HCT116 (cell line): ENCODE measurements at places on chromosomes 1 and 21.

DNA sequence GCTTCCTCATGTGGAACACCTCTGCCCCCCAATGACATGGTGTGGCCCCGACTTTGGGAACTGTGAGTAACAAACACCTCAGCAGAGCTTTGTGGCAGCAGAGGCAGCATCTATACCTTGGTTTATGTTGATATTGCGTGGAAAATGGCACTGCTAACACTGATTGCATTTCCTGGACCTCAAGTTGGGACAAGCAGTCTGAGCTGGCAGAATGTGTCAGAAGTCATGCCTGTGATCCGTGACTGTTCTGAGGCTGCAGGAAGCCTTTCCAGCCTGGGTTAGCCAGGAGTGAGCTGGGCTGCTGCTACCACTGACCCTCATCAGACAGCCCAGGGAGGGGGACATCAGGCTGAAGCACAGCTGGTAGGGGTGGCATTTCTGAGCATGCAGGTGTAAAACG, 268.5 kb downstream of the KCNJ6 start:
- peaks cover 21% of the 10 kb centered on the region for H3K27me3 ChIP-seq
- no peak for DNase-seq
- no peak overlapping the region for H3K4me3 ChIP-seq

- no peaks in the 10 kb centered on the region for H3K36me3 ChIP-seq
- H3K4me3 ChIP-seq = no peak overlapping the region
- no peak for DNase-seq
- no peaks in the 10 kb centered on the region for H3K27me3 ChIP-seq
- H3K27ac ChIP-seq = no peak overlapping the region
- peaks cover 48% of the 10 kb centered on the region for H3K4me1 ChIP-seq
Observed at GRCh38 chr1:6373961-6374720, 19.4 kb downstream of the ACOT7 start.

- no peaks in the 10 kb centered on the region for H3K4me1 ChIP-seq
- DNase-seq = no peak
- no peaks in the 10 kb centered on the region for H3K27me3 ChIP-seq
- H3K36me3 ChIP-seq = no peaks in the 10 kb centered on the region
- no peak overlapping the region for H3K27ac ChIP-seq
- no peak overlapping the region for H3K4me3 ChIP-seq
Observed at GRCh38 chr1:184033711-184034167, 3.8 kb downstream of the COLGALT2 start.

DNA sequence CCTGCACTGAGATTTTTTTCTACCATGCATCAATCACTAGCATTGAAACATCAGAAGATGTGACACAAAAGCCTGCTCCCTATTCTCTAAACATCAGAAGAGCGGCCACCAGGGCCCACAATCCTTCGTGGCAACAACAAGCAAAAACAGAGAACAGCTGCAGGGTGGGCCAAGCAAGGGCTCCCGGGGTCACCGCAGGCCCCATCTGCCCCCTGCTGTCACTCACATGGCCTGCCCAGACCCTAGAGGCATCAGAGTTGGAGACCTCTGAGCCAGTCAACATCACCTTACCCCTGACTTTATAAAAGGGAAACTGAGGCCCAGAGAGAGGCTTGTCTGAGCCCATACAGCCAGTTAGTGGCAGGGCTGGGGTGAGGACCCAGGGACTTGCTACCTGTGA, 1.8 kb downstream of the LAPTM5 start:
- H3K27ac ChIP-seq = no peak overlapping the region
- no peak overlapping the region for H3K4me3 ChIP-seq
- no peaks in the 10 kb centered on the region for H3K27me3 ChIP-seq
- DNase-seq = no peak
- H3K4me1 ChIP-seq = peaks cover 27% of the 10 kb centered on the region
- no peaks in the 10 kb centered on the region for H3K36me3 ChIP-seq

DNA sequence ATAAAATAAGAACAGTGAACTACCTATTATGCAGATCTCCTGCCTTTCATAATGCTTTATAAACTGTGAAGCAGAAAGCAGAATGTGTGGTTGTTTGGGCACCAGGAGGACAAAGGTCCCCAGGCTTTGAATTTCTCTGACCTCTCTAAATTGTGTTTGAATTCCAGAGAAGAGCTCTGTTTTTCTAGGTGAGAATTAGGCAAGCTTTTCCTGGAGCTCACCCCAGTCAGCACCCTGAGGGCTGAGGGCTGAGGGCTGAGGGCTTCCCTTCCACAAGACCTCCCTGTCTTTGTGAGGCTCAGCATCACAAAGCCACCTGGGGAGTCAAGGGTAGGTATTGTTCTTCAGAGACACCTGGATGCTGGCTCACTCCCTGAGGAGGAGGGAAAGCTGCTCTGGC, 45.5 kb upstream of the LRIG2 start:
- H3K27ac ChIP-seq = no peak overlapping the region
- H3K4me1 ChIP-seq = no peaks in the 10 kb centered on the region
- H3K27me3 ChIP-seq = no peaks in the 10 kb centered on the region
- no peaks in the 10 kb centered on the region for H3K36me3 ChIP-seq
- no peak for DNase-seq

DNA sequence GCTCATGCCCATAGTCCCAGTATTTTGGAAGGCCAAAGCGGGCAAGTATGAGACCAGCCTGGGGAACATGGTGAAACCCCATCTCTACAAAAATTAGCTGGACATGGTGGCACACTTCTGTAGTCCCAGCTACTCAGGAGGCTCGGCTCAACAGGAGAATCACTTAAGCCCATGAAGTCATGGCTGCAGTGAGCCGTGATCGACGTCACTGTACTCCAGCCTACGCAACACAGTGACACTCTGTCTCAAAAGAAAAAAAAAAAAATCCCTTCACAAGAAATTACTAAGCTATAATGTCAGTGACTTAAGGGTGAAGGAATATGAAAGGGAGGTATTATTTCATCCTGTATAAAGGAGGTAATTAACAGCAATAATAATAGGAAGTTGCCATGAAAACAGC, 99.8 kb downstream of the ACBD6 start:
- no peak overlapping the region for H3K4me3 ChIP-seq
- no peak for DNase-seq
- no peak overlapping the region for H3K27ac ChIP-seq
- no peaks in the 10 kb centered on the region for H3K4me1 ChIP-seq
- no peaks in the 10 kb centered on the region for H3K36me3 ChIP-seq
- H3K27me3 ChIP-seq = no peaks in the 10 kb centered on the region

- no peaks in the 10 kb centered on the region for H3K36me3 ChIP-seq
- H3K27ac ChIP-seq = peak overlapping the region; percentile 93
- no peaks in the 10 kb centered on the region for H3K27me3 ChIP-seq
- peak; percentile 91 for DNase-seq
- peak overlapping the region; percentile 20; the same call in 1 of the 2 replicates for H3K4me3 ChIP-seq
Observed at GRCh38 chr1:202034683-202035462, 24.5 kb downstream of the ELF3 start.

GRCh38 chr21:38039841-38040240, 123.6 kb upstream of the KCNJ6 start:
- DNase-seq = no peak
- no peaks in the 10 kb centered on the region for H3K27me3 ChIP-seq
- H3K4me1 ChIP-seq = no peaks in the 10 kb centered on the region
